ENCODE measurements at places on chromosomes 3 and 15.

DNA sequence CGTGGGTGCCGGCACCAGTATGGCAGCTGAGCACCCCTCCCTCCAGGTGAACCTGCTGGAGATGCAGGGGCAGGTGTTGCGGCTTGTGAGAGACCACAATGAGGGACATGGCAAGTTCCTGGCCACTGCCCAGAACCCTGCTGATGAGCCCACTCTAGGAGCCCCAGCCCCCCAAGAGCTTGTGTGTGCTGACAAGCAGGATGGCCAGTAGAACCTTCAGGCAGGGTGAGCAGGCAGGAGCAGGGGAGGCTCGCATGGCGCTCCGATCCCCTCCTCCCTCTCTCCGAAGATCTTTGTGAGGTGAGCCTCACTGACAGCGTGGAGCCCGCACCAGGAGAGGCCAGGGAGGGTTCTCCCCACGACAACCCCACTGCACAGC is 29.8 kb downstream of the NGRN start:
- DNase-seq: no peak

- DNase-seq: peak; percentile 12
Measured at GRCh38 chr3:120597445-120598049, 1.4 kb downstream of the NDUFB4 start.

GRCh38 chr15:65263313-65263712 is 23.4 kb downstream of the PARP16 start:
- DNase-seq: no peak

DNA sequence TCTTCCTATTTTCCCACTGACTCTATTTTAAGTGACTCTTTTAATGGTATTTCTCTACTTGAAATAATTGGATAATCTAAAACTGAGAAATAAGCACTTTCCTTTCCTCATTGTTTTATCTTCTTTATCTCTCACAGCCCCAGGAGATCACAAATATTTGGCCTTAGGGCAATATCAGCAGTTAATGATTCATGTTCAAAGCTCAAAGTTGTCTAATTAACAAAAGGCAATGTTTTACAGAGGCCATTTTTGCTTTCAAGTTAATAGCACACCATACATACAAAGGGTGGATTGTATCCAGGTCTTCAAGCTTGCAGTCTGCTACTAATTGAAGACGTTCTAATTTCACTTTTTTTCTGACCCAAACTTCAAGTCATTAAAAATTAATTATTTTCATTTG is 120.1 kb downstream of the LRRN1 start:
- no peak for DNase-seq

DNA sequence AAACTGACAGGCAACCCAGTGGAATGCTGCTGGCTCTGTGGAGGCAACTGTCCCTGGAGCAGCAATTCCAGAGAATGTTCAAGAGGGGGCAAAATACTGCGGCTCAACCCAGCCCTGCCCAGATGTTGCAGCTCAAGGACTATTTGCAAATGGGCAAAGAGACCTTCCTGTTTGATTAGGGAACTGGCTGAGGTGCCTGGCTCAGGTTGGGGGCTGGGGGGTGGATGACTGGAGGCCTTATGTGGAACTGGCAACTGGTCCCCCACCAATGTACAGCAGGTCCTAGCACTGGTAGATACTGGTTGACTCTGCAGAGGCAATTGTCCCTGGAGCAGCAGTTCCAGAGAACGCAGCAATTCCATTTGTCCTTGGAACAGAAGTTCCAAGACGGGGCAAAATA is 302.5 kb downstream of the ZPLD1 start:
- no peak for DNase-seq

DNA sequence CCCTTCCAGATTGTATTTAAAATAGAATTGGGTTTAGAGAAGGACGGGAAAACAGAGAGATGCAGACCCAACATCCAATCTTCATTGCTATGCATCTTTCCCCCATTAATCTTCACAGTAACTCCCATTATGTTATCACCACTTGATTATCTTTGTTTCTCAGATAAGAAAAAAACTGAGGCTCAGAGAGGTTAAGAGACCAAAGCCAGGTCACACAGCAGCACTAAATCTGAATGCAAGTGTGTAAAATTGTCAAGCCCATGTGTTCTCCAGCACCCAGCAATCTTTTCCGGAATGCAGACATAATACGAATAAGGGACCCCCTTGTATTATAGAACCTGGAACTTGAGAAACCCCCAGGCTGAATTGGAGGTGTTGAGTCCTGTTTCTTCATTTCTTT is 80.5 kb upstream of the TRIM42 start:
- no peak for DNase-seq

- DNase-seq: no peak
Measured at GRCh38 chr3:67616046-67616445, 38.4 kb downstream of the SUCLG2 start.

DNA sequence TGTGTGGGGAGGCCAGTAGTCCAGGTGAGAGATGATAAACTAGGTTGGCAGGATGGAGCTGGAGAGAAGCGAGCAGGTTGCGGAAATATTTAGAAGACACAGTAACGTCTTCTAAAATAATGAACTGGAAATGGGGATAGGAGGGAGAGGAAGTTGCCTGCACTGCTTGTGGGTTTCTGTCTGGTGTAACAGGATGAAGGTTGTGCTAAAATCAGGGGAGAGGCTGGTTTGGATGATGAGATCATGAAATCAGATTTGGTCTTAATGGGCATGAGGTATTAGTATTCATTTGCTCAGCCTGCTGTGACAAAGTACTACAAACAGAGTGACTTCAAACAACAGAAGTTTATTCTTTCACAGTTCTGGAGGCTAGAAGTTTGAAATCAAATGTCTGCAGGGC is 32.1 kb upstream of the TNFAIP8L3 start:
- DNase-seq: no peak

DNA sequence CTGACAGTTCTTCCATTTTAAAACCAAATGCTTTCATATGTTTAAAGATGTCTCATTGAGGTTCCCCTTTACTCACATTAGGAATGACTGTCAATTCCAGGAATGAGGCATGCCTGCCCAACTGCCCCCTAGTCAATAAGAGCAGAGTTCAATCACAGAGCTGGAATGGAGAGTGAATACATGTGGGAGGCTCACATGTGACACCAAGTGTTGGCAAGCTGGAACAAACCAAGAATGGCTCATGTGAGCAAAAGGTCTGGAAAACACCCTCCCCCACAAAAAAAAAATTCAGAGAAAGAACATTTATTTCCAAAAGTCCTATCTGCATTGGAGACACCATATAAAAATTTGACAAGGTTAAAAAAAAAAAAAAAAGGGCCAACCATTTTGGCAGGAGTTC is 3.7 kb downstream of the PBRM1 start:
- peak; percentile 93 for DNase-seq

DNA sequence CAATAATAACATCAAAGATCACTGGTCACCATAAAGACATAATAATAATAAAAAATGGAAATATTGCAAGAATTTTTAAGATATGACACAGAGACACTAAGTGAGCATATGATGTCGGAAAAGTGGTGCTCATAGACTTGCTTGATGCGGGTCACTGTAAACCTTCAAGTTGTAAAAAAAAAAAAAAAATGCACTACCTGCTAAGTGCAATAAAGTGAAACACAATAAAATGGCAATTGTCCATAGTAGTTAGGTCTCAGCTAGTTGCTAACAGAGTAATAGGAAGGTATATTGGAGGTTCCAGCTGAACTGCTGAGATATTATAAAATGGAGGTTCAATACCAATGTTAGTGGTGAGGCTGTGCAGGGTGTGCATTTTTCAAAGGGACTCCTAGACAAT is 146.6 kb upstream of the MRPS22 start:
- DNase-seq: no peak

DNA sequence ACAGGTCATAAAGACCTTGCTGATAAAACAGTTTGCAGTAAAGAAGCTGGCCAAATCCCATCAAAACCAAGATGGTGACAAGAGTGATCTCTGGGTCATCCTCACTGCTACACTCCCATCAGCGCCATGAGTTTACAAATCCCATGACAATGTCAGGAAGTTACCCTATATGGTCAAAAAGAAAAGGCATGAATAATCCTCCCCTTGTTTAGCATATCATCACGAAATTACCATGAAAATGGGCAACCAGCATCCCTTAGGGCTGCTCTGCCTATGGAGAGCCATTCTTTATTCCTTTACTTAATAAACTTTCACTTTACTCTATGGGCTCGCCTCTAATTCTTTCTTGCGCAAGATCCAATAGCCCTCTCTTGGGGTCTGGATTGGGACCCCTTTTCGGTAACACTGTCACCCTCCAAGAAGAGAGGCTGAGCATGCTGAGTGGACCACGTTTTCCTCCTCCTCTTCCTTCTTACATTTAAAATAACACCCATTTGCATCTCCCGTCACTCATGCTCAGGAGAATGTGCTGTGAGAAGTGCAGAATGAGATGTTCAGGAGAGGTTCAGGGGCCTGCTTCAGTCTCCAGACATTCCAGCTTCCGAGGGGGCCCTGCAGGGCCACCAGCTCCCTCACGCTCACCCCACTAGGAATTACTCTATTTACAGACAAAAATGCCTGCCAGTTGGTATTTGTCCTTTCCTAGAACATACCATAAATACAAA is 47.3 kb downstream of the NSMCE3 start:
- DNase-seq: no peak

GRCh38 chr15:66098022-66098363 is 155.6 kb downstream of the MEGF11 start:
- no peak for DNase-seq

DNA sequence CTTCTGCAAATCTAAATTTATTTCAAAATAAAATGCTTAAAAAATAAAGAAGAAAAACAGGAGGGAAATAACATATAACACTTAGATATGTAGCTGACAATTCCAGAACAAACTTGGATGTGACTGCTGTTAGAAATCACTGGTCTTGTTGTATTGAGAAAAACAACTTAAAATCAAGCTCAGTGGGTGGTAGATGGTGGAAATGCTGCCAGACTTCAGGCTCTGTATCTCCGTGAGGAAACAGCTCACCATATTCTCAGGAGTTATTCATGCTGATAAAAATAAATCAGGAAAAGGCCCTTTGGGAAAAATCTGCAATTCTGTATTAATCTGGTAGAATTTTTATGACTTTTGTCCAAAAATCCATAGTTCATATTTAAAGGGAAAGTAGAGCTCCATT is 477.6 kb downstream of the RAP2B start:
- no peak for DNase-seq

- no peak for DNase-seq
Measured at GRCh38 chr3:23193831-23194230, 9.3 kb upstream of the UBE2E2 start.

DNA sequence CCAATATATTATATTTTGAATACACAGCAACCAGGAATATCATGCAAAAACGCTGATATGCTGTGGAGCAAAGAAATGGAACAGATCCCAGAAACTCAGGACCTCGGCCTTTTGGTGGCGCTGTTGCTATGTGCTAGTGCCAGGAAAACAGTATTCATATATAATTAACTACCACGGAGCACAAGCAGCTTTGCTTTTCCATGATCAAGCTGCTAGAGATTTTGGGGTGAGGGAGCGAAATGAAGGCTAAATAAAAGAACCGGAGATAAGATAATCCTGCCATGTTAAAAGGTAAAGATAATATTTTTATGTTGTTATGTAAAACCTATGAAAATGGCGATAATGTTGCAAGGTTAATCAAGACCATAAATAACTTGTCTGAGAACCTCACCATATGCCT is 157.7 kb upstream of the FAM3D start:
- peak; percentile 78 for DNase-seq

DNA sequence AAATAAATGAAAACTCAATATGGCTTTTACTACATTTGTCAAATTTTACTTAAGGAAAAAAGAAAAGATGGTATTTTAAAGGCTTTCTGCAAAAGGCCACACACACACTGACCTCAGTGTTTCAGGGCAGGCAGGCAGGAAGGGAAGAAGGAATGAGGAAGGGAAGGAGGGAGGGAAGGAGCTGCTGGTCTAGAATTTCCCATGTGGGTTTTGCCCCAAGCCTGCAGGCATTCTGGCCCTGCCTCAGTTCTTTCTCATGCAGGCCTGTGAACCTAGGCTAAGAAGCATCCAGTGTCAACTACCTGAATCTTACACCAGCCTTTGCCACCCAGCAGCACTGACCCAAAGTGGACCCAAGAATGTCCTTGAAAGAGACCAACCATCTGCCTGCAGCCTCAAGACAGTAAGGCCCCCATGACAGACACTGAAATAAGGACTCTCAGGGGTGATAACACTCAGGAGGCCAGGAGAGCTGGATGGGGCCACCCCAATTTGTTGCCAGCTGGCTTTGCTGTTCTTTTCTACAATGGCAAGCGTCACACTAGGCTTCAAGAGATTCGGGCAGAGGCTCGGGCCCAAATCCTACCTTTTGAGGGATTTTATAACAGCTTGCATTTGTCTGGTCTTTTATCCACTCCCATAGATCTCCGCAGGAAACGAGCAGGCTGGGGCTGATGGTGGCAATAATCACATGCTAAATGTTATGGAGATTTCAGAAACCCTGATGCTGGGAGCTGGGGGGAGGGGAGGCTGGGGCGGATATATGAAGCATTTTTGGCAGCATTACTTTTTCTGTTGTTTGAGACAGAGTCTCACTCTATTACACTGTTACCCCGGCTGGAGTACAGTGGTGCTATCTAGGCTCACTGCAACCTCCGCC is 51.4 kb downstream of the XXYLT1 start:
- DNase-seq: no peak

- peak; percentile 65 for DNase-seq
Measured at GRCh38 chr3:12138044-12138443, 20.7 kb downstream of the TIMP4 start.

- no peak for DNase-seq
Measured at GRCh38 chr3:171371354-171371753, 88.9 kb downstream of the TNIK start.

DNA sequence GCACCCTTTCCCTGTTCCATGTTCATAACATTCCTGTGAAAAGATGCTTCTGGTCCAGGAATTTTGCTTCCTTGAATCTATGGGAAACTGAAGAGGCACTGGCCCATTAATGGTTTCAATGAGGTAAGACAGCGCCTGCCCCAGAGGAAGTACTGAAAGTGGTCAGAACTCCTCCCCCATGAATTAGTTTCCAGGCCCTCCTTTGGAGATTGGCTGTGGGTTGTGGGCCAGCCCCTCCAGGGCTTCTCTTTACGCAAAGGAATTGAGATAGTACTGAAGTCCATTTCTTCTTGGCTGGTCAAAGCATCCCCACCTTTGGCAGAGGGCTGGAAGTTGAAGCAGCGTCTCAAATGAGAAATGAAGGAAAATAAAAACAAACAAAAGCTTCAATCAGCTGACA is 175.5 kb downstream of the POLR2M start:
- DNase-seq: no peak

DNA sequence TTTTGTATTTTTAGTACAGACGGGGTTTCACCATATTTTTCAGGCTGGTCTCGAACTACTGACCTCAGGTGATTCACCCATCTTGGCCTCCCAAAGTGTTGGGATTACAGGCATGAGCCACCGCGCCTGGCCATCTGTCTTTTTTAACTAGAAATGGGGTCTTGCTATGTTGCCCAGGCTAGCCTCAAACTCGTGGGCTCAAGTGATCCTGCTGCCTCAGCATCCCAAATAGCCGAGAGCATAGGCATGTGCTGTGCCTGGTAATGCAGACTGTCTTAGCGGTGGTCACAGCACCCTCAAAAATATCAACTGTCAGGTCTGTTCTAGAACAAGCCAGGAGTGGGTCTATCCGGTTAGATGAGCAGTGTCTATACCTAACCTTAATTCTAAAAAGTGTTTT is 48.2 kb downstream of the SPATA12 start:
- no peak for DNase-seq

DNA sequence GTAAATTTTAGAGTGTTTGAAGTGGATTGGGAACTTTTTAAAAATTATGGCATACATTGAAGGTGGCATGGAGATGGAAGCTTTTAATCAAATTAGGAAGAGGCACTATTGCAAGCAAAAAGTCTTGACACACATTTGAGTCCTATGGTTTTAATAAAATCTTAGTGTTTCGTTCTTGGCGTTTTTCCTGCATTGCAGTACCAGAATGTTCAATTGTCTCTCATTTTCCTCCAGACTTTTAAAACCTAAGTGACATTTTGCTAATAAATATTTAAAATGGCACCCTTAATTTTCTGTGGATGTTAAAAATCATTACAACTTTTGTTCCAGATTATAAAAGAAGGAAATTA is 2.2 kb downstream of the TGFBR2 start:
- DNase-seq: no peak

All from OCI-M1 (cell line).